ENCODE measurements at places on chromosomes 3 and 15.

GRCh38 chr3:114834175-114834940 lies 312.7 kb downstream of the ZBTB20 start:
- DNase-seq = no peak

DNA sequence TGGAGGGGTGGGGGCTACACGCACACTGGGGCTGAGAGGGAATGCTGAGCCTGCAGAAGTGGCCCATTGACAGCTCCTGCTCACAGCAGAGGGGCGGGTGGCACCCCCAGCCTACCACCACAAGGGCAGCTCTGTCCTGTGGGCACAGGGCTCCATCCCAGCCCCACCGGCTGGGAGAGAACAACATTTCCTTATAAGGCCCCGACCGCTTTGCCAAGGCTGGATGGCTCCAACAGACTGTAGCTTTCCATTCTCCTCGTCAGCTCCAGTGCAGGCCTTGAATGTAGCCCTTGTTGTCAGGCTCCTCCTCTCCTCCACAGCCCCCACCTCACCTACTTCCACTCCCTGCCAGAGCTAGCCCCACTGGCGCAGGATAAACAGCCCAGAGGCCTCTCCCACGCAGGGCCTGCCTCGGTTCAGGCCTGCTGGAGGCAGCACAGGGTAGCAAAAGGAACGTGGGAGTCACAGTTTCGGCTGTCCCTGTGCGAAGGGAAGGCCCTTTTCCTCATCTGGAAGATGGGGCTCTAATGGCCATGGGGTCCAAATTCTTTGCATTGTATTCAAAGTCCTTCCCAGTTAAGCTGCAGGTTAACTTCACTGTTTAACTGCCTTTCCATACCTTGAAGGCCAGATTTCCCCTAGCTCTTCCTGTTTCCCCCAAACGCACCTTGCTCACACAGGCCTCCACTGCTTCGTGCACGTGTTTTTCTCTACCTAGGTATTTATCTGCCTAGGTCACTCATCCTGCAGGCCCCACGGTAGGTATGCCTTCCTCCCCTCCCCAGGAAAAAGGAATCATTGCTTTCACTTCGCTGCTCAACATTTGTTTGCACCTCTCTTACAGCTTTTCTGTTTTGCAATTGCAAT lies 101.6 kb upstream of the LPP start:
- no peak for DNase-seq

DNA sequence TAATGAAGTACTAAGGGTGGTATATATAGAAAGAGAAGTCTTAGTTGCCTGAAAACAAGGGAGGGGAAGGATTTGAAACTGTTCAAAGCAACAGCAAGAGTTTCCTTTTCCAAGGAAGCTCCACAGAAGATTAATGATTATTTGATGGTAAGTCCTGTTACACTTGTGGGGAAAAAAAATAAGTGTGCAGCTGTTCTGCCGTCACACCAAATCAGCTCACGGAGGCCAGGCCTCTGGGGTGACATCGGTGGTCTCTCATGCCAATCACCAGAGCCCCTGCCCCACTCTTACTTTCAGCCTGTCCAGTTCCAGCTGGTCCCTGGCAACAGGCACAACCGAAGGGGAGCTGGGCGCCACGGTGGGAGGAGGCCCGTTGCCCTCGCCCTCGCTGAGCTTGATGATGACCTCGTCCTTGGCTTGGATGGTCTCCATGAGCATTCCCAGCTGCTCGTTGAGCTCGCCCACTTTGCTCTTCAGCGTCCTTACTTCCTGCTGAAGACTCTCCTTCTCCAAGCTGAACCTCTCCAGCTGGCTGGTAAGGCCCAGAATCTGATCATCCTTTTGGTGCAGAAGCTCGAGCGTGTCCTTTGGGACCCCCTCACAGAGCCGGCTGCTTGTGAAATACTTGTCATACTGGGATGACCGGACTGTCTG lies 53.5 kb downstream of the TBC1D2B start:
- DNase-seq = no peak

DNA sequence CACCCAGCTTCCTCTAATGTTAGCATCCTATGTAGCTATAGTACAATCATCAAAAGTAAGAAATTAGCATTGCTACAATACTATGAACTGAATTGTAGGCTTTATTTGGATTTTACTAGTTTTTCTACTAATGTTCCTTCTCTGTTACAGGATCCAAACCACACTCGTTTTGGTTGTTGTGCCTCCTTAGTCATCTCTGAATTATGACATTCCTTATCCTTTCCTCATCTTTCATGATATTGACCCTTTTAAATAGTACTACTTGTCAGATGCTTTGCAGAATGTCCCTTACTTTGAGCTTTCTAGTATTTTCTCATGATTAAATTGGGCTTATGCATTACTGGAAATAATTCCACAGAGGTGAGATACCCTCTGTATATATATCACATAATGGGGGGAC lies 265.4 kb downstream of the VPS13C start:
- no peak for DNase-seq

GRCh38 chr3:30696403-30696819 lies 90.0 kb downstream of the TGFBR2 start:
- DNase-seq = no peak

- no peak for DNase-seq
Observed at GRCh38 chr15:64082757-64083156, 10.9 kb downstream of the CIAO2A start.

All from stimulated activated CD8-positive, alpha-beta memory T cell treated with anti-CD3 and anti-CD28 coated beads, Interleukin-4, amount 100 ng/mL, for 1 hour (primary cell).